ENCODE measurements at places on chromosomes 12 and 14.

GRCh38 chr12:121467638-121468498 is 68.0 kb downstream of the RNF34 start:
- DNase-seq, result no peak

DNA sequence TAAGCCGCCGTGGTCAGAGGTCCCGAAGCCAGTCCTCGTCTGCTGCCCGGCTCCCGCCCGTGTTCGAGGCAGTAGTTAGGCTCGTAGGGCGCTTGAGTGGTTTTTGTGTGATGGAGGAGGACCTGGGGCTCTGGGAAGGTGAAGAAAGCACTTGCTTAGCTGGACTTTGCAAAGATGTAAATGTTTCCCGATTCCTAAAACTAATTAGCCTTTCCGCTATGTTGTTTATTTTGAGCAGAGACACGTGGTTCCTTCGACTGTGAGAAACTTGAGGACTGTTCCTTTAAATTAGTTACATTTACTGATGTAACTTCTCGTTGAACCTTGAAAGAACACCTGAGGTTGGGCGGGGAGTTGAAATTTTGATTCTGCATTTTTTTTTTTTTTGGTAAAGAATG is 33.9 kb downstream of the MIA2 start:
- DNase-seq, result no peak

GRCh38 chr12:79063258-79063657 is 198.7 kb downstream of the SYT1 start:
- DNase-seq, result no peak

GRCh38 chr12:67154901-67155300 is 114.3 kb upstream of the CAND1 start:
- no peak for DNase-seq

DNA sequence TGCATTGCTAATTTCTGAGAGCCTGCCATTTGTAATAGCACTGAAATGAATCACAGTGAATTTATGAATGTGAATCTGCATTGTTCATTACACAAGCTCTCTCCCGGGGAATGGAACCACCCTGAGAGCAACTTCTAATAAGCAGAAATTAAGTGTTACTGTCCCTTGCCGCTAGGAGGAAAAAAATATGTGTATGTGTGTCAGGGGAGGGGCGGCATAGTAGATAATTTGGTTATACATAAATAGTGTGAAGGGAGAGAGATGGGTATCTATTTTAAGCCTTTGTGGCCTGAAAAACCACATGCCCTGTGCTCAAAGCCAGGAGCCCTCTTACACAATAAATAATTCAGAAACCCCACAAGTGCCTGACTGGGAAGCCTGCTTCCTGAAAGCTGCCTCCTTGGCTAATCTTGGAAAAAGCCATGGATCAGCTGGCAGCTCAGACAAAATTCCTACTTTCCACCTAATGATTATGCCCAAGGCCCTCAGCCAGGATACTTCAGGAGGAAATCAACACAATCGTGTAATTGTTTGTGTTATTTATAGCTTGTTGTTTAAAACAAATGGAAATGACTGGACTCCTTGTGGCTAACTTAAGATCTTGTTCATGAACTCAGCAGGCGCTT is 366.2 kb upstream of the KITLG start:
- peak; percentile 85 for DNase-seq

DNA sequence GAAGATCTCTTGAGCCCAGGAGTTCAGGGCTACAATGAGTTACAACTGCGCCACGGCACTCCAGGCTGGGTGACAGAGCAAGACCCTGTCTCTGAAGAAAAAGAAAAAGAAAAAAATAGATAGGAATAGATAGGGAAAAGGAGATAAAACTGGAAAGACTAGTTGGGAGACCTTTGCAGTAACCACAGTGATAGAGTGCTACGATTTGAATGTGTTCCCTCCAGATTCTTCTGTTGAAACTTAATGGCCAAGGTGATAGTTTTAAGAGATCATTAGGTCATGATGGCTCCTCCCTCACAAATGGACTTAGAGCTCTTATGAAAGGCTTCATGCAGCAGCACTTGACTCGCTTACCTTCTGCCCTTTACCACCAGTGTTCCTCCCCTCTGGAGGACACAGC is 13.5 kb upstream of the ATF1 start:
- DNase-seq, result no peak

DNA sequence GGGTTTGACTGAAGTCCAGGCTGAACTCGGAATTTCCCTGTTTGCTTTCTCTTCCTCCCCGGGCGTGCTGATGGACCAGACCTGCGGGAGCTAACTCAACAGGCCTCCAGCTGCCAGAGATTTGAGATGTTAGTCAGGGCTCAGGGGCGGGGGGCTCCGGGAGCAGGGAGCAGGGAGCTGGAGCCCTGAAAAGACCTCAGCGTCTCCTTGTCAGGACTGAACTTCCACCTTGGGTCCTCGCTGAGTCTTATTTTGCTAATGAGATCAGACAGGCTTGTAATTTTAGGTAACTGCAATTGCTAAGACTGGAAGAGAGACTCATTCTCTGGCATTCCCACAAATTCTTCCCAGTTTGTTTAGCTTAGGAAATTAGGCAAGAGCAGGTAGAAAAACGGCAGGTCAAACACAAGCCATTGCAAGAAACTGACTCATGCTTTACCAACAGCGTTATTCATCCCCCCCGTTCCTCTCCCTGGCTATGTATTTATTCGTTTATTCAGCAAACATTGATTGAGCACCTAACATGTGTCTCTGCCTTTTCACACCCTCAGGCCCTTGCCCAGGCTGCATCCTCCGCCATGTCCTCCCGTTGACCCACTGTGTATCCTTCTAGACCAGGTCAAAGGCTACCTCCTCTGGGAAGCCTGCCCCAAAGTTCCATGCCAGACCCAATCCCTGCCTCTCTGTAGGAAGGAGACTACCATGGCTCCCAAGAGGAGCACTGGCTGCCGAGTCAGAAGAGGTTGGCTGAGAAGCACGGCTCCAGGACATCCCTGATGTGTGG is 80.4 kb upstream of the DIO3 start:
- peak; percentile 92 for DNase-seq

GRCh38 chr12:17577405-17577804 is 512.6 kb downstream of the RERGL start:
- DNase-seq, result no peak

GRCh38 chr12:5554711-5555110 is 122.8 kb downstream of the NTF3 start:
- no peak for DNase-seq

DNA sequence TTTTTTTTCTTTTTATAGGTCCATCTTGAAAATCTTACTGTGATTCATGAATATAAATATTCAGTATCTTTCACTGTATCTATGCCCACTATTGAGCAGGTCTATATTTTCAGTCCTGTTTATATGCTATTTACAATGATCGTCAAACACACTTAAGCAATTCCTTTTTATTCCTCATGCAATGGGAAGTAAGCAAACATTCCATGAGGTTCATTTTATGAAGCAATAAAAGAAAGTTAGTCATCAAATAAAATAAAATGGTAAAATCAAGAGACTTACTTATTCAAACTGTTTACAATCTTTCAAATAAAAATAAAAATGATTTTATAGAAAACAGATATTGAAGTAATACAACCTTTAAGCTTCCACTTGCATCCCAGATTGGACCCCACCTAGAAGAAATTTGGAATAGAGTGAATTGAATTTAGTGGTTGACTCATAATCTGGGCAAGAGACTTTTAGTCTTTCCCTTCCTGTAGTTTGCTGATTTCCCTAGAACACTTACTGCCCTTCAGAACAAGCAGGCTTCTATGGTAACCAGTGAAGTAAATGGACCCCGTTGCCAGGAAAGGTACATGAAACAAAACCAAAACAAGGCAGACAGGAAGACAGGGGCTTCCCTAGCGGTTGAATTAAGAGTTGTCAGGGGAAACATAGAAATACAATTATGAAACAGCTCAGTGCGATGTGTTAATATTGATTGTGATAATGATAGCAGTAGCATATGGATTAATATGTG is 241.0 kb upstream of the ATP2B1 start:
- DNase-seq, result peak; percentile 79
